ENCODE measurements at places on chromosomes 1 and 21.

DNA sequence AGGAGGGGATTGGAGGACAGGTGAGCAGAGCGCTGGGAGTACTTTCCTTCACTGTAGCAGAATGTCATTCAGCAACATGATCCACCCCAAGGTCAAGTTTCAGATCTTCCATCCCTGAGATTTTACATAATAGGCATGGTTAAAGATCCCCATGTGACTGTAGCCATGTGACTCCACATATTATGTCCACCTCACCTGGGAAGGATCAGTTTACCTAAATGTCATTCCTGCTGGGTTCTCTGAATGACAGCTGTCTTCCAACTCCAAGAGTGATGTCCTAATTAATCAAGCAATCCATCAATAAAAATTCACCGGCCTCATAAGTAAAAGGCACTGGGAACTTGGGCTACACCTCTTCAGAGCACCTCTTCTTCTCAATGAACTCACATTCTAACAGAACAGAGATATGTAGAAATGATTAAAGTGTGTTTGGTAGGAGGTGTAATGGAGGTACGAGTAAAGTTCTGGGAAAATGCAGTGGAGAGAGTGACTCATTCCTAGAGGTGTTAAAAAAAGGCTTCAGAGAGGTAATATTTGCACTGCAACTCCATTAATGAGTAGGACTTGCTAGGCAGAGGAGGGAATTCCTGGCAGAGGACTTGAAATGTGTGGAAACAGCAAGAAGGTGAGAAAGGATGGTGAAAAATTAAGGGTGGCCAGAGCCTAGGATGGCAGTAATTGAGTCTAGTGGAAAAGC lies 22.2 kb upstream of the MAPKAPK2 start:
- no peak for DNase-seq

- DNase-seq = no peak
Measured at GRCh38 chr1:23867542-23867894, 572 bp downstream of the FUCA1 start.

DNA sequence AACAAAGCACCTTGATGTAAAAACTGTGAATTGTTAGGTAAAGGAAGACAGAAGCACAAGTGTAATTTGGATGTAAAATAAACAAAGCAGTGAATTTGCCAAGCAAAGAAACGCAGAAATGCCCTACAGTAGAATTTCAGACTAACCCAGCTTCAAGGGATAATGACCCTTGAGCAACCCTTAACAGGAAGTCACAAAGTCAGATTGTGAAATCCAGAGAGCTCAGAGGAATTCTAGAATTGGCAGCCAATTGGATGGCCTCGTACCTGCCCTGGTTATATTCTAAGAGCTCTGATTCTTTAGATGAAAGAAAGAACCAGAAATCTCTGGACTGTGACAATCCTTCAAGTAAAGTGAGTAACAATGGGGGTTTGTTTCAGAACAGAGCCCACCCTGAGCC lies 152.7 kb upstream of the CHRM3 start:
- no peak for DNase-seq

DNA sequence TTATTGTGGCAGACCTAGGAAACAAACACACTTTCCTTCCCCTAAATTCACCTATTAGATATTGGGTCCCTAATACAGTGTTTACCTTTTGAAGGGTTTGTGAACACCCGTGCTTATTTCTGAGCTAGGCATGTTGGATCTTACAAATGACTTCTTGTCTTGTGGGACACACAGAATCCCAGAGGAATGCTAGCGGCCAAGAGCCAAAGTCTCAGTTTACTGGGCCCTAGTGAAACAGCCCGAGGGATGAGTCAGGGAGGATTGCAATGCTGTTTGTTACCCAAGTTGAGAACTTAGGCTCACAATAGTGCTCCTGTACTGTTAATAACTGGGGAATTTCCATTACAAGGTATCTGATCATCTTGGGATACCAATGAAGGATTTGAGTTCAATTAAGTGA lies 100.1 kb upstream of the AKT3 start:
- DNase-seq = no peak

DNA sequence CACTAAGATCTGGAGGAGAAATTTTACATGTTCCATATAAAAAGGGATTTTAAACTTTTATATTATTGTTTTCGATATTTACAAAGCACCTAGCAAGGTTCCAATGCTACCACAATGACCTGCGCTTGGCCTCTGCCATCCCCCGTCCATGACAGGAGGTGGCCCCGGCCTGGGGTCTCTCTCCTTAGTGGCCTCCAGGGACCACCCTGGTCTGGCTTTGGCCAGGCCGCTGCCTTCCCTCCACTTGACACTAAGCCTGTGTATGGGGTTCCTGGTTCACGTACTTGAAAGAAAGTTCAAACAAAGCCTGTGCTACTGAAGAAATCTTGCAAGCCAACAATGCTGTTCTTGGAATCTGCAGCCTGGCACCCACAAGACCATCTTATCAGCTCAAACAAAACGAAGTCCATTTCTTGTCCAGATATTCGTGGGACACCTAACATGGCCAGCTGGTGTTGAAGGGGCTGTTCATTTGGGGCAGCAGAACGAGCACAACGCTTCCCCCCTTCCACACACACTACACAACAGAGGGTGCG lies 12.8 kb downstream of the PRDM15 start:
- no peak for DNase-seq

- no peak for DNase-seq
Measured at GRCh38 chr1:206495011-206495461, 12.3 kb upstream of the RASSF5 start.

DNA sequence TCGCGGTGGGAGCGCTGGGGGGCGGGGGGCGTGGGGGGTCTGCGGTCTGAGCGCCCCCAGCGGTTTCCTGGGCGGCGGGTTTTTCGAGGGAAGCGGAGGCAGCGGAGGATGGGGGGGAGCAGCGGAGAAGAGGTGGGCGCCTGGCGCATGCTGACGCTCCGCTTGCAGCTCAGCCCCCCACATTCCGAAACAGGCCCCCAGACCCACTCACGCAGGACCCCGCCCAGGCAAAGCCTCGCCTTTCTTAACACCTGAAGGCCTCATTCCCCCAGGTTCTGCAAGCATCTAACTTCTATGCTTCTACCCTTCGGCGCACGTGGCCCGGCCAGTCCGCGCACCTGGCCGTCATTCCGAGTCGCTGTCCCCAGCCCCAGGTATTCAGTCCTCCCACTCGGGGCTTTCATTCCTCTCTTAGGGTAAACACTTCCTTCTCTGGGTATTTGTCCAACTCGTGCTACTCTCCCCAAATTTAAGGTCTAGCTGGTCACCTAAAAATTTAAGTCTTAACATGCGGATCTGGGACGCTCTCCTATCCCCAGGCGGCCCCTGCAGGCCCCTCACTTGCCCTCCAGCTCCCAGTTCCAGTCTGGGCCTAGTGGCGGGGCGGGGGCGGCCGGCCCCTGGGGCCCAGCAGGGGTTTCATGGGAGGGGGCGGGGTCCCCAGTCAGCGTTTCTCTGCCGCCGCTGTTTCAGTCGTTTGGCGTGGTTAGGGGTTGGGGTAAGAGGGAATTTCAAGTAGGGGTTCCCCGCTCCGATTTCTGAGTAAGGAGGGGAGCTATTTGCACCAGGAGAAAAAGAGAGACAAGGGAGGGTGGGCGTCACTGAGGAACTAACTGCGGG lies 2.8 kb upstream of the ZBTB7B start:
- no peak for DNase-seq

DNA sequence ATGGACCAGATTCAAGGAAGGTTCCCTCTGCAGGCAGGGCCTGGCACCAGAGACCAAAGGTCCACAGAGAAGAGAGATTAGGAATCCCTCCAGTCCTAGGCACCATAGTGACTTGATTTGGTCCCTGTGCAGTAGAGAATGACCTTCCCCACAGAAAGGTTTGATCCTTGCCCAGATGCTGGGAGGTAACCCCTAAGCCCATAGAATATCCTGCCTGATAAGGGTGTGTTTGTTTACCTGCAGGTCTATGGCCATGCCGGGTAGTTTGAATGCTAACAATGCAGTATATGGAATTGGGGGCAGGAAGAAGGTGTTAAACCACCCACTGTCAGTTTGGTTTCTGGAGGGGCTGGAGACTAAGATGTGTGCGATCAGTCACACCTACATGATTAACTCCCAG lies 57.1 kb upstream of the NFASC start:
- no peak for DNase-seq

- DNase-seq = no peak
Measured at GRCh38 chr21:42785666-42786427, 93.5 kb downstream of the WDR4 start.

DNA sequence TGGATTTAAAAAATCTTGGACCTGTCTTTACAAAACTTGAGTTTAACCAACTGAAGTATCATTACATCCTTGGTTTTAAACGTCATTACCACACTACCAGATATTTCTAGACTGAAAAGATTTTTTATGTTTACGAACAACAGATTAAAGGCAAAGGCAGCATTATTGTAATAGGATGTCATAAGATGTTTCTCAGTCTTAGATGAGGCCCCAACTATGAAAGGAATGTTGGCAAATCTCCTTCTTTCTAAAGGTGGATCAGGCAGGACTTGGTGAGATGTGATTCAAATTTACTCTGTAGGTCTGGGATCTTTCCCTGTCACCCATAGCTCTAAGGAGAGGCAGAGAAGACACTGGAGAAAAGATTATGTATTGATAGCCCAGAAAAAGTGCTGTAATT lies 417.9 kb downstream of the PTBP2 start:
- no peak for DNase-seq

DNA sequence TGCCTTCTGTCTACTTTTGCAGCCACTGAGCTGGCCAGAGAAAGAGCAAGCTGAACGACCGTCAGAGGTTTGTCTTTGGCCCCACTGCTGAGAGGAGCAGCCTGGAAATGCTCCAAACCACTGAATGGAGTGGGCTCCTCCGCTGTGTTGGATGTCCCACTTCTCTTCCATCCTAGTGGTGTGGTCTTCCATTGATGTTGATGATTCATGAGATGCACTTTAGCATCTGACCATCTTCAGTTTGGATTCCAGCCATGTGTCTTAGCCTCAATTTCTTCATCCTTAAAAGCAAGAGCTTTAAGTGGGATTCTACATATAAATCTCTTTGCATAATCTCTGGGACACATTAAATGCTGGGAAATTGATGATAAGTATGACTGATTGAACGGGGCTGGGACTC lies 276.9 kb downstream of the SIPA1L2 start:
- no peak for DNase-seq

DNA sequence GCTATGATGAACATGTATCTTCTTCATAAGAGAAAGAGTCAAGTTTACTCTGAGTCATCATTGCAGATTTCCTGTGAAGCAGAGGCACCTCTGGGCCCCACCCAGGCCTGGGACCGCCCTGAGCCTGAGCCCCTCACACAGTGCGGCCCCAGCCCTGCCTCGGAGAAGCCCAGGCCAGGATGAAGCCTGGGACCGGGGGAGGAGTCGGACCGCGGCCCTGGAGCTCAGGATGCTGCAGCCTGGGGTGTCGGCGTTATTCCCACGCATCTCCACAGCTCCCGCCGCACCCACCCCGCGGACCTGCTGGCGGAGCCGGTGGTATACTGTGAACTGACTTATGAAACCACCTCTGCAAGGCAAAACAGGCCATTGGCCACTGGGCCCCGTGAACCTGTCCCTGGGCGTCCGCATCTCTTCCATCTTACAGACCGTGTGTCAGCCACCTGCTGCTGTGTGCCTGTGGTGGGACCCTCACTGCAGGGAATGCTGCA lies 2.4 kb upstream of the COL6A1 start:
- DNase-seq = no peak

Data from activated naive CD4-positive, alpha-beta T cell (primary cell).